T1000 (cell line): ENCODE measurements at places on chromosomes 16 and 17.
A peak's percentile ranks its signal among the peaks of the same experiment; 100 is the strongest.

- no peak for DNase-seq
Observed at GRCh38 chr16:60651346-60651745, 1384.9 kb downstream of the CDH8 start.

GRCh38 chr16:88649924-88650748, 717 bp downstream of the CYBA start:
- DNase-seq, result no peak

- DNase-seq, result no peak
Observed at GRCh38 chr16:49835161-49835777, 20.6 kb downstream of the ZNF423 start.

- DNase-seq, result no peak
Observed at GRCh38 chr17:29131814-29132682, 48.1 kb downstream of the MYO18A start.

GRCh38 chr17:7416323-7416722, 3.8 kb upstream of the SPEM1 start:
- DNase-seq, result no peak

DNA sequence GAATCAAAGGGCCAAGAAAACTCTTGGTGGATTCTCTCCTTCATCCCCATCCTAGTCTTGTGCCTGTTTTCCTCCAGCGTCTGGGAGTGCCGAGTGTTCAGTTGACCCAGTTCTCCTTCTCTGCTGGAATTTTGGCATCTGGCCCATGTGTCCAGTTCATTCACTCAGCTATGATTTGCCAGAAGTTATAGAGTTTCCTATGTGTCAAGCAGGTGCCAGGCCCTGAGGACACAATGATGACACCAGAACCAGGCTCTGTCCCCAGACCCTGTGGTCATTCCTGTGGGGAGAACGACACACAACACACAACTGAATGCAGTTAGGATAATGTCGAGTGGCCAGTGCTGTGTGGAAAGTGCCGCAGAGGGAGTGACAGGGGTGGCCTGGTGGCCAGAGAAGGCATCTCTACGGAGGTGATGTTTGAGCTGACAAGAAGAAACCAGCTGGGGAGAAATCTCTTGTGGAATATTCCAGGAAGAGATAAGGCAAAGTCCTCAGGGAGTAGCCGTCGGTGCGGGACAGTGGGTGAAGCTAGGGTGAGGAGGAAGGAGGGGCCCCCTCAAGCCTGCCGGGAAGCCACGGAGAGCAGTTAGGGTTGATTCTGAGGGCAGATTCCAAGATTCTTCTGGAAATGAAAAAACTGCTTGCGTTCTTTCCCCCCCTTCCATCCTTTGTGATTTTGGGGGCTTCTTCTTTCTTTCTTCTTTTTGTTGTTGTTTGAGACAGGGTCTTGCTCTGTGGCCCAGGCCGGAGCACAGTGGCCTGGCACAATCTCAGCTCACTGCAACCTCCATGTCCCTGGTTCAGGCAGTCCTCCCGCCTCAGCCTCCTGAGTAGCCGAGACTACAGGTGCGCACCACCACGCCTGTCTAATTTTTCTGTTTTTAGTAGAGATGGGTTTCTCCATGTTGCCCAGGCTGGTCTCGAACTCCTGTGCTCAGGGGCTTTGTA, 35.8 kb upstream of the IL34 start:
- no peak for DNase-seq

GRCh38 chr16:578870-579405, 9.2 kb downstream of the PIGQ start:
- peak; percentile 68 for DNase-seq

DNA sequence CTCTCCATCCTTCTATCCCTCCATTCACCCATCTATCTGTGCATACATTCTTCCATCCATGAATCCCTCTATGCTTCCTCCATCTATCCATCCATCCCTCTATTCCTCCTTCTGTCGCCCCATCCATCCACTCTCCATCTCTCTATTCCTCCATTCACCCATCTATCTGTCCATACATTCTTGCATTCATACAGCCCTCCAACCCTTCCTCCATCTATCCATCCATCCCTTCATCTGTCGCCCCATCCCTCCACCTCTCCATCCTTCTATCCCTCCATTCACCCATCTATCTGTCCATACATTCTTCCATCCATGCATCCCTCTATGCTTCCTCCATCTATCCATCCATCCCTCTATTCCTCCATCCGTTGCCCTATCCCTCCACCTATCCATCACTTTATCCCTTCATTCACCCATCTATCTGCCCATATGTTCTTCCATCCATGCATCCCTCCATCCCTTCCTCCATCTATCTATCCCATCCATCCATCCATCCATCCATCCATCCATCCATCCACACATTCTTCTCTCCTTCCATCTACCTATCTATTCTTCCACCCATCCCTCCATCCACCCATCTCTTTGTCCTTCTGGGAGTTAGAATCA, 272.5 kb upstream of the TNRC6C start:
- DNase-seq, result no peak
